Activated naive CD8-positive, alpha-beta T cell treated with anti-CD3 and anti-CD28 coated beads, Interleukin-2, amount 10 ng/mL, durations not matched to agents 7 days and 5 days (primary cell): ENCODE measurements at places on chromosomes 16 and 17. TPM values are rescaled to one million over a fixed set of nuclear protein-coding genes. Genes with fewer than 3 reads are reported as not detected.

GRCh38 chr16:27199235-27199586 is 4.1 kb upstream of the KDM8 start:
- peaks cover 13% of the 10 kb centered on the region for H3K36me3 ChIP-seq
- H3K27ac ChIP-seq, result peak overlapping the region; percentile 74
- H3K27me3 ChIP-seq, result no peaks in the 10 kb centered on the region
- peaks cover 53% of the 10 kb centered on the region for H3K4me1 ChIP-seq
- peak overlapping the region; percentile 6 for H3K4me3 ChIP-seq

DNA sequence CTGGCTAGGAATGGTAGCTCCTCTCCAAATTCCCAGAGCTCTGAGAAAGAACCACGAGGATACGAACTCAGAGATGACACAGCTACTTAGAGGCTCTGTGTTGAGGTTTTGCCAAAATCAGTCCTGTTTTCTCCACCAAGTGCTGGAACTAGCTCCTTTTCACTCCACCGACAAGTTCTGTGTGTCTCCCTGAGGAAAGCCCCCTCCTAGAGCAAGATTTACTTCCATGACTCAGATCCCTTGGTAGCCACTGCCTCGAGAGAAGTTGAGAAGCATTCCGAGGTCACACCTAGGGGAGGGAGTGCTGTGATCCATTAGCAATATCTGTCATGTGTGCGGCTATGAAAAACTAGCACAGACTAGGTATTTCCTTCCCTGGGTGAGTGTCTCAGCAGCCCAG is 30.6 kb downstream of the IL21R start:
- peak; percentile 16 for DNase-seq
- H3K27me3 ChIP-seq, result no peaks in the 10 kb centered on the region
- H3K36me3 ChIP-seq, result peaks cover 28% of the 10 kb centered on the region
- H3K4me3 ChIP-seq, result no peak overlapping the region
- H3K27ac ChIP-seq, result peak overlapping the region; percentile 51

GRCh38 chr16:30904114-30904780 is 7.8 kb downstream of the CTF1 start:
- no peak for DNase-seq
- H3K4me1 ChIP-seq, result peaks cover 41% of the 10 kb centered on the region
- no peaks in the 10 kb centered on the region for H3K27me3 ChIP-seq
- H3K36me3 ChIP-seq, result peaks cover 3% of the 10 kb centered on the region

DNA sequence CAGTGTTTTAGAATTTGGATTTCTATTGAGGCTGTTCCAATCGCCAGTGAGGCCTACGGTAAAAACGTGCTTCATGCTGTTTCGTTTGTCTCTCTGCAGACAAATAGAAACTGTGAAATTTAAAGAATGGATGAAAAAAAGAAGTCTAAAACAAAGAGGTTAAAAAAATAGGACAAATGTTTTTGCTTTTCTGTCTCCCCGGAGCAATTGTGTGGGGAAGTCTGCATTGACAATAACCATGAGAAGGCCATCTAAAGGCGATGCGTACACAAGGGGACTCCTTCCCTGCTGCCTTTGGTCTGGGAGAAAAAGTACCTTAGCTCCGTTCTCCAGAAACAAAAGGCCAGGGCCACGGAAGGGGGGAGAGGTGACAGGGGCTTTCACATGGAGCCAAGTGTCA is 4.6 kb upstream of the ZFHX3 start:
- no peak overlapping the region for H3K27ac ChIP-seq
- no peak overlapping the region for H3K4me3 ChIP-seq
- H3K36me3 ChIP-seq, result peaks cover 2% of the 10 kb centered on the region
- peaks cover 34% of the 10 kb centered on the region for H3K27me3 ChIP-seq

GRCh38 chr17:79927136-79927661 is 88.0 kb upstream of the CBX4 start:
- H3K36me3 ChIP-seq, result no peaks in the 10 kb centered on the region
- H3K27me3 ChIP-seq, result peaks cover 34% of the 10 kb centered on the region
- DNase-seq, result peak; percentile 52
- H3K4me1 ChIP-seq, result peaks cover 22% of the 10 kb centered on the region
- H3K4me3 ChIP-seq, result no peak overlapping the region

DNA sequence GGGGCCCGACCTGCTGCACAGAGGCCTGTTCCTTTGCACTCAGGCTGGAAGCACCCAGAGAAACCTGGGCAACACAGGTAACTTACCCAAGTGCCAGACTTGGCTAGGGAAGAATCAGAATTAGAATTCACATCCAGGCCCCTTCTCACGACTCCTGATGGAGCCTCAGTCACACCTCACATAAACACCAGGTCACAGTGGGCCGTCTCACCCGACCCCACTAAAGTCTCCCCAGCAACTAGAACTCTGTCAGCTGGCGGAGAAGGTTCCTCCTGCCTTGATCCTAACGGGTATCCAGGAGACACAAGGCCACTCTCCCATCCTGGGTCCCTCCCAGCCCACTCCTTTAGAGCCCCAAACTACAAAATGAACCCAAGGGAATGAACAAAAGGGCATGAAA is 6.4 kb downstream of the TK2 start:
- H3K36me3 ChIP-seq, result no peaks in the 10 kb centered on the region
- H3K4me1 ChIP-seq, result peaks cover 32% of the 10 kb centered on the region
- H3K27ac ChIP-seq, result no peak overlapping the region
- no peak overlapping the region for H3K4me3 ChIP-seq
- no peak for DNase-seq
- no peaks in the 10 kb centered on the region for H3K27me3 ChIP-seq

DNA sequence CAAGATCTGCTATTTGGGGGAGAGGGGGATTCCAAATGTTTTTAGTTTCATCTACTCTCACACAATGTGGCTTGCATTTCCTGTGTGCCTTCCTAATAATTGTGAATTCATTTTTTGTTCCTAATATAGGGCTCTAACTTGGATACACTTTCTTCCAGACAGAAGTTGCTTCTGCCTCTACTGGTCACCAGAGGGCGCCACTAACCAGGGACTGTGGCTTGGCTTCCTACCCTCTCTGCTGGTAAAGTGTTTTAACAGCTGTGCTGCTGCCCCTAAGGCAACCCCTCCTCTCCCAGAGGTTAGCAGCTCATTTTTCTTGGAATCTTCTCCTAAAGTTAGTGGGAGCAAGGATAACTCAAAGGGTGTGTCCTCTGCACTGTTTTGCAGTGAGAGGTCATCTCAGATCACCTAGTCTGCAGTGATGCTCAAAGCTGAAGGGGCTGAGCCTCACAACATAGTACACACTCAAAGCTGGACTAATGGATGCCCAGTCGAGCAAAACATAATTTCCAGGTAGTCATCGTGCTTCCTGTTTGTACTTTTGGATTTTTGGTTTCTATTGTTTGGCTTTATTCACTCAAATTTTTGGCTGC is 5.0 kb upstream of the PRSS54 start:
- no peaks in the 10 kb centered on the region for H3K36me3 ChIP-seq
- DNase-seq, result no peak
- H3K4me1 ChIP-seq, result no peaks in the 10 kb centered on the region
- H3K27me3 ChIP-seq, result peaks cover 3% of the 10 kb centered on the region

- no peak for DNase-seq
- peaks cover 43% of the 10 kb centered on the region for H3K4me1 ChIP-seq
- no peak overlapping the region for H3K4me3 ChIP-seq
- peaks cover 14% of the 10 kb centered on the region for H3K36me3 ChIP-seq
- H3K27me3 ChIP-seq, result no peaks in the 10 kb centered on the region
These were observed 17.9 kb upstream of the NSMCE1 start for GRCh38 chr16:27286451-27286850.

DNA sequence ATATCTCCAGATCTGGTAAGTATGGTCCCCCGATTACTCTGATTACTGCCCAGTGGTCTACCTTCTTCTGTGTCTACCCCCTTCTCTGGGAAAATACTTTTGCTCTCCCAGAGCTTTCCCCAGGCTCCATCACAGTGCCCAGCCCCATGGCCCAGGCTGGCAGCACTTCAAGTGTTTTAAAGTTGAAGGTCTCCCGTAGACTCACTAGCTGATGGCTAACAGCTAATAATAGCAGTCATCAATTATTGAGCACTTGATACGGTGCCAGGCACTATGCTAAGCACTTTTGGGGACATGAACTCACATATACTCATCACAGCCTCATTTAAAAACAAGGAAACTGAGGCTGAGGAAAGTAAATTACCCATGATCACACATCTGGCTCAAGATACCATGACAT is 33.4 kb downstream of the DCUN1D3 start:
- peaks cover 51% of the 10 kb centered on the region for H3K4me1 ChIP-seq
- peaks cover 41% of the 10 kb centered on the region for H3K36me3 ChIP-seq
- no peak overlapping the region for H3K4me3 ChIP-seq
- no peak for DNase-seq

DNA sequence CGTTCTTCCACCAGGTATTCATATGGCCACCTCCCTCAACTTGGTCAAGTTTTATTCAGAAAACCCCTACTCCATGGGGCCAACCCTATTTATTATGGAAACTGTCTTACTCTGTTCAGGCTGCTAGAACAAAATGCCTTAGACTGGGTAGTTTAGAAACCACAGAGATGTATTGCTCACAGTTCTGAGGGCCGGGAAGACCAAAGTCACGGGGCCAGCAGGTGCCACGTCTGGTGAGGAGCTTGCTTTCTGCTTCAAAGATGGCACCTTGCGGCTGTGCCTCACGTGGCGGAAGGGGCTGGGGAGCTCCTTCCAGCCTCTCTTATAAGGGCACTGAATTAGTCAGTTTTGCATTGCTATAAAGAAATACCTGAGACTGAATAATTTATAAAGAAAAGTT is 74.3 kb downstream of the AXIN2 start:
- peaks cover 3% of the 10 kb centered on the region for H3K4me1 ChIP-seq
- H3K27ac ChIP-seq, result no peak overlapping the region
- no peak for DNase-seq

- H3K4me3 ChIP-seq, result no peak overlapping the region
- no peak for DNase-seq
- no peaks in the 10 kb centered on the region for H3K36me3 ChIP-seq
- H3K4me1 ChIP-seq, result no peaks in the 10 kb centered on the region
- H3K27me3 ChIP-seq, result no peaks in the 10 kb centered on the region
These were observed 426.0 kb upstream of the CDH11 start for GRCh38 chr16:65547772-65548446.

DNA sequence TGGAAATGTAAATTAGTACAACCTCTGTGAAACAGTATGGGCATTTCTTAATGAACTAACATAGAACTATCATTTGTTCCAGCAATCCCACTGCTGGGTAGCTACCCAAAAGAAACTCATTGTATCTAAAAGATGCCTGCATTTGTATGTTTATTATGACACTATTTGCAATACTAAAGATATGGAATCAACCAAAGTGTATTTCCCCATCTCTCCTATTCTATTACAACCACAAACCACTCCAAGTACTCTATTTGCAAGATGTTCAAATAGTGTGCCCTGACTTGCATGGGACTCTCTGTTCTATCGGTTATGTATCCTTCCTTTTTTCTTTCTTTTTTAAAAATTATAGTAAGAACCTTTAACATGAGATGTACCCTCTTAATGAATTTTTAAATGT is 845.2 kb downstream of the CDH11 start:
- no peak overlapping the region for H3K4me3 ChIP-seq
- DNase-seq, result no peak
- no peaks in the 10 kb centered on the region for H3K27me3 ChIP-seq
- H3K4me1 ChIP-seq, result no peaks in the 10 kb centered on the region

GRCh38 chr17:6496116-6496481 is 51.8 kb downstream of the PIMREG start:
- H3K4me3 ChIP-seq, result peak overlapping the region; percentile 68
- no peak for DNase-seq
- no peaks in the 10 kb centered on the region for H3K36me3 ChIP-seq
- peaks cover 11% of the 10 kb centered on the region for H3K27me3 ChIP-seq

- no peak for DNase-seq
- H3K4me3 ChIP-seq, result no peak overlapping the region
- no peaks in the 10 kb centered on the region for H3K27me3 ChIP-seq
- H3K36me3 ChIP-seq, result no peaks in the 10 kb centered on the region
These were observed 219.8 kb downstream of the STX8 start for GRCh38 chr17:9355846-9356245.

DNA sequence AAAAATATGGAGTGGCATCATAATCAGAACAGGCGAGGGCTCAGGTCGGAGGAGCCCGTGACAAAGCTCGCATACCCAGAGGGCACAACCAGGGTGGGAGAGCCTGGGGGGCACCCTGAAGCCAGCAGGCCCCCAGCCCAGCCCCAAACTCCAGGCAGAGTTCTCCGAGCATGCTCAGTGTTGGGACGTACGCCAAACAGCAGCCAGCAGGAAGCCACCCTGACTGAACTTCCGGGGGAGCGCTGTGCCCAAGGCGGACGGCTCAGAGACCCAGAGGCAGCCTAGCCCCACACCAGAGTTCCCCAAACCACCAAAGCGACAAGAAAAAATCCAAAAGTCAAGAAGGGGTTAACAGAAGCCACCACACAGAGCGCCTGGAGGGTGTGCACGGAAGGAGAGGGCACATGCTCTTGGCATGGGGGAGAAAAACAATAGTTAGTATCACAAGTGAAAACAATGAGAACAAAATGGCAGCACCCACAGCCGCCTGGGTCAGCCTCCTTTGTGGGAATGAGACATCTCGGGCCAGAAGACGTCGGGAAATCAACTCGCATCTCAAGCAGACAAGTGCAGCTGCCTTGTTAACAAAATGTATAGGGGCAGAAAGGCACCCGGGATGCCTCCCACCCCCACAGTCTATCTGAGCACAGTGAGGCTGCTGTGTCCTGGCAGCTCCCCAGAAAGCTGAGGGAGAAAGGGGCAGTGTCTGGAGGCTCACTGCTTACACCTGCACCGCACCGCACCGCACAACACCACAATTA is 11.9 kb downstream of the EXOC7 start:
- DNase-seq, result no peak
- no peaks in the 10 kb centered on the region for H3K27me3 ChIP-seq
- peak overlapping the region; percentile 50 for H3K4me3 ChIP-seq
- H3K4me1 ChIP-seq, result peaks cover 4% of the 10 kb centered on the region
- H3K27ac ChIP-seq, result peak overlapping the region; percentile 87

- no peaks in the 10 kb centered on the region for H3K4me1 ChIP-seq
- no peak for DNase-seq
- no peaks in the 10 kb centered on the region for H3K36me3 ChIP-seq
- H3K27ac ChIP-seq, result no peak overlapping the region
- H3K27me3 ChIP-seq, result no peaks in the 10 kb centered on the region
- no peak overlapping the region for H3K4me3 ChIP-seq
These were observed 441.6 kb upstream of the HSBP1 start for GRCh38 chr16:83366228-83366627.

TNFRSF17 gene
- not detected for total RNA-seq

THUMPD1 gene
- 53.0 TPM for total RNA-seq

ORC6 gene
- 32.6 TPM for total RNA-seq

CCL18 gene
- total RNA-seq, result not detected

NEUROD2 gene
- total RNA-seq, result not detected

RPAIN gene
- 61.9 TPM for total RNA-seq

CEP295NL gene
- 0.23 TPM for total RNA-seq

AOC3 gene
- 0.86 TPM for total RNA-seq

DHX8 gene
- total RNA-seq, result 62.9 TPM

NAA60 gene
- total RNA-seq, result 54.0 TPM
